ENCODE measurements at places on chromosomes 4 and X.

GRCh38 chrX:24777660-24778059 is 83.9 kb downstream of the POLA1 start:
- no peak for DNase-seq

- no peak for DNase-seq
Observed at GRCh38 chrX:42754115-42754514, 23.8 kb downstream of the PPP1R2C start.

GRCh38 chr4:176753049-176753448 is 39.7 kb downstream of the VEGFC start:
- no peak for DNase-seq

GRCh38 chr4:7260569-7260968 is 68.2 kb downstream of the SORCS2 start:
- no peak for DNase-seq
